Breast epithelium (tissue), 4 donors: ENCODE measurements at places on chromosomes 7 and 10.

DNA sequence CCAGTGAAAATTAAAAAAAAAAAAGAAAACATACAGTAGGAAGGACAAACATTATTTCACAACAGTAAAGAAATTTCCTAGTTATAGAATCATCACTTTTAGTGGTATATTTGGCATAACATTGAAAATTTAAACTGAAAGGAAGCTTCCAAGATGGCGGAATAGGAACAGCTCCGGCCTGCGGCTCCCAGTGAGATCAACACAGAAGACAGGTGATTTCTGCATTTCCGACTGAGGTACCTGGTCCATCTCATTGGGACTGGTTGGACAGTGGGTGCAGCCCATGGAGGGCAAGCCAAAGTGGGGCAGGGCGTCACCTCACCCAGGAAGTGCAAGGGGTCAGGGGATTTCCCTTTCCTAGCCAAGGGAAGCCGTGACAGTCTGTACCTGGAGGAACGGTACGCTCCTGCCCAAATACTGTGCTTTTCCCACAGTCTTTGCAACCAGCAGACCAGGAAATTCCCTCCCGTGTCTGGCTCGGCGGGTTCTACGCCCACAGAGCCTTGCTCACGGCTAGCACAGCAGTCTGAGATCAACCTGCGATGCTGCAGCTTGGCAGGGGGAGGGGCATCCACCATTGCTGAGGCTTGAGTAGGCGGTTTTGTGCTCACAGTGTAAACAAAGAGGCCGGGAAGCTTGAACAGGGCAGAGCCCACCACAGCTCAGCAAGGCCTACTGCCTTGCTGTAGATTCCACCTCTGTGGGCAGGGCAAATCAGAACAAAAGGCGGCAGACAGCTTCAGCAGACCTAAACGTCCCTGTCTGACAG, 19.4 kb downstream of the PON3 start:
- DNase-seq, result no peak

GRCh38 chr7:55365205-55365674, at the start of gene LANCL2:
Gene LANCL2 (plus strand): TSS chr7:55365337. CDS start chr7:55366026, 689 bp downstream.
- DNase-seq, result no peak

DNA sequence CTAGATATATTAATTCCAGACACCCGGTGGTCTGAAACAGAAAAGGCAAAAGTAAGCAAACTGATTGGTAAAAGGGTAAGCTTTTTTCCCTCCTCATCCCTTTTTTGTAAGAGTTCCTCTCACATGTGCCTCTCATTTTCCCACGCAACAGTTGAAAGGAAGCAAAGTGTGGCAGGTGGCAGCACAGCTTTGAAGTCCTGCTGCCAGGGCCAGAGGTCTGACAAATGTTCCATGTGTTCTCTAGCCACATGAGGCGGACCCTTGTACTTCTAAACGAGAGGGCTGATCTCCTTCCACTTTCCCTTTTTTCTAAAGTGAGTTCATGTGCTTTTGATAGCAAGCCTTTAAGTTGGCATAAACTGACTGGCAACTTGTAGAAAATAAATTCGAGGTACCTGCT, 217.5 kb downstream of the POLR1F start:
- DNase-seq, result no peak

- no peak for DNase-seq
These were observed 66.2 kb upstream of the C10orf90 start for GRCh38 chr10:126736727-126737126.

DNA sequence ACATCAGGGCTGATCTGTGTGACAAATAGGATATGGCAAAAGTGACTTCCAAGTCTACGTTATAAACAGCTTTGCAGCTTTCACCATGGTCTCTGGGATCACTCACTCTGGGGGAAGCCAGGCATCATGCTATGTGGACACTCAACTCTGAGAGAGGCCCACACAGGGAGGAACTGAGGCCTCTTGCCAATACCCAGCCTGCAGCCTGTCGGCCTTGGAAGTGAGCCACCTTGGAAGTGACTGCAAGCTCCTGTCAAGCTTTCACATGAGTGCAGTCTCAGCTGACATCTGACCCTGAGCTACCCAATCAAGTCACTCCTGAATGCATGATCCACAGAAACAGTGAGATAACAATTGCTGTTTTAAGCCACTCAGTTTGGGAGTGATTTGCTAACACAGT, 56.5 kb downstream of the MMRN2 start:
- no peak for DNase-seq

DNA sequence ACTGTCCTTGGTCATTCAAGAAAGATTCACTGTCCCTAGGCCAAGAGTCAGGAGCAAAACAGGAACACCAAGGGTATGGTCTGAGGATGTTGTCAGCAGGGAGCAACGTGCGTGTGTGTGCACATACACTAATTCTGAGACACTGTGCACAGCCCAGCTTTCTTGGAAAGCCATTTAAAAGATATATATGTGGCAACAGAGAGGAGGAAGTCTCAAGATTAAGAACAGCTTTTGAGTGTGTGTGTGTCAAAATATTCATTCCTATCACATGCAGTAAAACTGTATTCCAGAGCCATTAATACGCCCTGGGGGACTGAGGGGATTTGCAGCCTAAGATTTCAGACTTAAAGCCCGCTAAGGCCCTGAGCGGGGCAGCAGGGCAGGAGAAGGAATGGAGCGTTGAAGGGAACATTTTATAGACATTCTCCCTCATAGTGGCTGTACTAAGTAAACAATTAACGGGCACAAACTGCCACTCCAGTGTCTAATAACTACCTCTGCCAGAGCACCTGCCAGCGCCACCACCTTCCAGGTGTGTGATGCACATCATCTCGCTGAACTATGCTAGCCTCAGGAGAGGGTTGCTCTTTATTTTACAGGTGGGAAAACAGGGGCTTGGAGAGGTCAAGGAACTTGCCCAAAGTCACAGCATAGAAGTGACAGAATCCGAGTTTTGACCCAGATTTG, 2.0 kb downstream of the NOD1 start:
- DNase-seq, result no peak

DNA sequence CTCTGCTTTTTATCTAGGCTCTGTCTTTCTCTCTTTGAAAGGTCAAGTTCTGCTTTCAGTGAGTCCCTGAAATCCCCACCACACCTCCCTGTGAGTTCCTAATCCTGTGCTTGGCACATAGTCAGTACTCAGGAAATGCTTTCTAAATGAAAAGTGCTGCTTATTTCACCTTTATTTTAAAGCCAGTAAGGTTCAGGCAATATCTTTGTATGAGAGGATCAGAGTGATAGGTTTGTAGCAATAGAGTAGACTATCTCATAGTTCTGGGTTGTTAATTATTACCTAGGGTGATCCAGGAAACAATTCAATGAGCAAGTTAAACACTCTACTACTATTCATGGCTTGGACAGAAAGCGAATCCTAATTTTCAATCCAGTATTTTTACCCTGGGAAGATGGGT, 7.4 kb upstream of the LAMB1 start:
- DNase-seq, result no peak

GRCh38 chr10:74575191-74575720, 251.1 kb upstream of the KAT6B start:
- no peak for DNase-seq

DNA sequence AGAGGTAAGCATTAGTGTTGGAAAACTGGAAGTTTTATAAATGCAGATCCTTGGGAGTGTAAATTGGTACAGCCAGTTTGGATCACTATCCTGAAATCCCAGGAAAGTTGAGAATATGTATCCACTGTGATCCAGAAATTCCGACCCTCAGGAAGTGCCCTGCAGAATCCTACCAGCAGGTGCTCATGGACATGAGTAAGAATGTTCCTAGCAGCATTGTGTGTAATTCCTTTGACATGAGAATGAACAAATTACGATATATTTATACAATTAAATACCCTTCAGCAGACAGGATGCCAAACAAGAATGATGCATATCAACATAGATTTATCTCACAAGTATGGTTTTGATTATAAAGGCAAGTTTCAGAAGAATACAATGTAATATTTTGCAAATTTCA, 181.6 kb downstream of the XPNPEP1 start:
- no peak for DNase-seq

- no peak for DNase-seq
These were observed 28.4 kb downstream of the DIP2C start for GRCh38 chr10:660970-661596.

GRCh38 chr7:7424151-7424873, 111.4 kb downstream of the COL28A1 start:
- no peak for DNase-seq

GRCh38 chr10:75283671-75284470, 48.1 kb upstream of the COMTD1 start:
- no peak for DNase-seq

- no peak for DNase-seq
These were observed 13.4 kb downstream of the LRRC18 start for GRCh38 chr10:48926255-48926654.

DNA sequence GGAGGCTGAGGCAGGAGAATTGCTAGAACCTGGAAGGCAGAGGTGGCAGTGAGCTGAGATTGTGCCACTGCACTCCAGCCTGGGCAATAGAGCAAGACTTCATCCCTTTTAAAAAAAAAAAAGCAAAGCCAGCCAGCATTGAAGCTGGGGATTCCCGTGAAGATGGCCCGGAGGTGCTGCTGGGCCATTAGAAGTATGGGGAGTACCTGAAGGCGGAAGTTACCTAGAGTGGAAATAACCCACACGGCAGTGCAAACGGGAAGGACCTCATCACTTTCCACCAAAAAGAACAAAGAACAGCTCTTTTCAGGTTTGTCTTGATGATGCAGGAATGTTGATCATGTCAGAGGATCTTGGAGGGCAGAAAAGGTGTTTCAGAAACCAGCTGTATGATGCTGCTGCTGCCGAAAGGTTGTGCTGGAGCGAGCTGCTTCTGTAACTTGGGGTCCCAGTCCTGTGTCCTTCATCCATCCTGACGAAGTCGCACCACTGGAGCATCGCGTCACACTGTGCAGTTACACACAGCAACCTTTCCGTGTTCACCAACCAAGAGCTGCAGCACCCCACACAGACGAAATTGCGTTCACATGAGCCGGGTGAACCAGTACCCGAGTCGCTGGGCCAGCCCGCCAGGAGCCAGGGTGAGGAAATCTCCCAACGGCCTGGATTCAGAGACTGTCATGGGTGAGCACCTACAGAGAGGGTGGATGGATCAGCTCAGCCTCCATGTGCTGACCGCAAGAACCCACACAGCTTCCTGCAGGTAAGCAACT, 8.2 kb downstream of the ZFAND2A start:
- DNase-seq, result no peak

DNA sequence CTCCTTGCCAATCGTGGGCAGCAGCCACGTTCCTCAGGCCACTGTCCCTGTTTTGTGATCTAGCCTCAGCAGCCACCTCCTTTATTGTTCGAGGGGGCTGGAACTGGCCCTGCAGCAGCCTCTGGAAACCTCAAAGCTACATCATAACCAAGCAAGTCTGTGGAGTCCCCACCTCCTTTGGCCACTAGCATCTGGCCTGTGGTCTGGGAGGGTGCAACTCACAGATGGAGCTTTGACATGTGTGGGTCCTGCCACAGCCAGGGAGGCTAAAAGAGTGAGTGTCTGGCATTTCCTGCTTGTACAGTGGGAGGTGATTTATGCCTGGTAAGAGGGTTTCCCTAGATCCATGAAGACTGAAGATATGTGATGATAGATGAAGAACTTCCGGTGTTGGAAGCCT, 32.3 kb upstream of the NUB1 start:
- DNase-seq, result no peak

DNA sequence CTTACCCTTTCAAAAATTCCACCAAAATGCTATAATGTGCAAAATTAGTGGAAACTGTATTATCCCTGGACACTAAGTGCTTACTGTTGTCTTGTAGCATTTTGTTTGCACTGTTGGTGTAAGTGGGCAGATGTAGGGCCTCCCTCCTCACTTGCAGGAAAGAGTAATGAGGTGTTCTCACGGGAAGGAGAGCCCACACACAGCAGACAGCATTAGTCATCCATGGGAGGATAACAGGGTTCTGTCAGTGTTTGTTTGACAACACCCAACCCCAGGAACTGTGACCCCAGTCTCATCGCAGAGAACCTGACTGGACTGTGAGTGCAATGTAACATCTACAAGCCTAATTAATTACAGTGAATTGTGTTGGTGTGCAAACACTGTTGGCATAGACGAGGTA, 58.7 kb upstream of the VSTM2A start:
- DNase-seq, result no peak

GRCh38 chr10:5557799-5558771, 33.3 kb downstream of the CALML3 start:
- no peak for DNase-seq

DNA sequence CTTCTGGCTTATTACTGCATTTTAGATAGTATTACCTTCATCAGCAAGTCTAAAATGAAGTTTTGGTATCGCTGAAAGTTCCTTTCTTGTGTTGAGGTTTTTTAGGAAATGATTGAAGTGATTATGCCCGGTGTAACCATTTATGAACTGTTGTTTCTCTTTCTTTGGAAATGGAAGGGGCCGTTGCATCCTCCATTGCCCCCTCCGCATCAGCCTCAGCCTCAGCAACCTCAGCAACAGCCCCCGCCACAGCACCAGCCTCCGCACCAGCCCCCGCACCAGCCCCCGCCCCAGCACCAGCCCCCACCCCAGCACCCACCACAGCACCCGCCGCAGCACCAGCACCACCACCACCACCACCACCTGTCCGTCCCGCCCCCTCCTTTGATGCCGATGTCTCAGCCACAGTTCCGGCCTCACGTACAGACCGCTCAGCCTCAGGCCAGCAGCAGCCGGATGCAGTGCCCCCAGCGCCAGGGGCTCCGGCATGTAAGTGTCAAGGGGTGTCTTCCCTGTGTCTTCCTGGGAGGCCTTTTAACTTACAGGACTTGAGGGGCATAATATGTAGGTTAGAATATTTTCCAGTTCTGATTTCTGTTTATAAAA, 72.6 kb downstream of the SHH start:
- no peak for DNase-seq

GRCh38 chr7:101939136-101939695, 121.8 kb downstream of the CUX1 start:
- DNase-seq, result no peak

DNA sequence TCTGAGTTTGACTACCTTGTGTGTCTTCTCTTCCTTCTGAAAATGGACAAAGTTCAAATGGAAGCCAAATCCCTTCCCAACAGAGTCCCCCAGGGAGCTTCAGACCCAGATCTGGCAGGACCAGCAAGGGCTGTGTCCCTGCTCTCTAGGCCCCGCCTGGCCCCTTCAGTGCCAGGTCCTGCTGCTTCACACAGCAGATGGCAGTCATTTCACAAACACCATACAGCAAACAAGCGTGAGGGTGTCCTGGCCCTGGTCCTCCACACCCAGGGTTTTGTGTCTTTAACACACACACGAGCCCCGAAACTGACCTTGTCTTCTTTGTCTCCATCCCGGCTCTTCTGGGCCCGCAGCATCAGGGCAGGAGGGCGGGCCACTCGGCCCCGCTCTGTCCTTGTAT, 145.0 kb downstream of the TCERG1L start:
- no peak for DNase-seq

DNA sequence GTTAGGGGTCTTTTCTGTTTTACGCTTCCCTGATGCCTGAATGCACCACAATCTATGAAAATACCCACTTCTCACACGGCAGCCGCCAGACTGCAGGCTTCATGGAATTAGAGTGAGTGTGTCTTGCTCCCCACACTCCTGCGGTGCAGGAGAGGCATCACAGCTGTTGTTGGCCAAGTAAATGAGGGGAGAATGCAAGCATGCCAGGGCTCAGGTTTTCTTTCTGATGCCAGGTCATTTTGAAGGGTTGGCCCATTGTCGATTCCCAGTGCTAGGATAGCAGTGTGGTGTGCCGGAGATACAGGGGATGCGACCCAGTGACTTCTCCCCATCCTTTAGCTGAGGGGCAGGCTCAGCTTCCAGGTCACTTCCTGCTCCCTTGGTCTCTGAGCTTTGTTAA, 16.3 kb downstream of the CXCL12 start:
- no peak for DNase-seq

- DNase-seq, result no peak
These were observed 20.5 kb upstream of the COL1A2 start for GRCh38 chr7:94374231-94374630.

GRCh38 chr7:3922175-3922635, 621.2 kb downstream of the SDK1 start:
- DNase-seq, result no peak
